ENCODE measurements at places on chromosomes 7 and 10.

DNA sequence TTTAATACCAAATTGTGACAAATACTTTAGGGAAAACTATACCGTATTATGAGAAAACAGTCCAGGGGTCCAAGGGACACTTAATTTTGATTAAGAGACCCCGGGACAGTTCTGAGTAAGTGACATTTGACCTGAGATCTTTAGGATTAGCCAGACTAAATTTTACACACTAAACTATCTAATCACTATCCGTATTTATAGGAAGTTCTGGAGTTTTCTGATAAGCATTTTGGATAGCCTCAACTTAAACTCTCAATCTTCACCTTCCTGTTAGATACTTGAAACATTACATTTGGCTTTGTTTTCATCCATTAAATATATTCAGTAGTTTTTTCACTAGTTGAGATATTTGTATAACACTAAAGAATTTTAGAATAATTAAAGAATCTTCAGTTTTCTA lies 5.4 kb downstream of the PIK3CG start:
- DNase-seq = no peak

DNA sequence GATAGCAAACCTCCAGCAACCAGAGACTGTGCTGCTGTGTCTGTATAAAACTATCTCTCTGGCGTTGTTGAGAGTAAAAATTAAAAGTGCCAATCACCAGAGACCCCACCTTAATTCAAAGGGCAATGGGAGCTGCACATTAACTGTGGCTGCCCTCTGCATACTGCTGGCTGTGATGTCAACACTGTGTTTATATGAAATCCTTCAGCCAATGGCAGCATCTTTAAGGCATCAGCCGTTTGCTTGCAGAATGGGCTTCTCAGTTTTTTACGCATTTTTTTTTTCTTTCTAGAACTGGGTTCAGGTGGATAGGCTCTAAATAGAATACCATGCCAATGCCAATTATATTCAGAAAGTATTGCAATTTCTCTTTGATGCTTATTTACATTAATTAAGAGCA lies 47.7 kb downstream of the CHN2 start:
- no peak for DNase-seq

DNA sequence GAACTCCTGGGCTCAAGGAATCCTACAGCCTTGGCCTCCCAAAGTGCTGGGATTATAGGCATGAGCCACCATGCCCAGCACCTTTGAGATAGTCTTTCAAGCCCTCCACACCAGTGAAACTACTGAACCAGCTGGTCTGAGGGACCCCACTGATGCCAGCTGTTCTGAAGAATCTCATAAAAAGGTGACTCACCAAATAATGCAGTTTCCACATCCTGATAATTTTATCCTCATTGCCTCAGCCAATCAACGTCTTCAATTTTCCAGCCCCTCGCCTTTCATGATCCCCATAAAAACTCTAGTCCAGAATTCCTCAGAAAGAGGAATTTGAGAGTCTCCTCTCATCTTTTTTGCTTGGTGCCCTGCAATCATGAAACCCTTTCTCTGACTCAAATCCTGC lies 1691.6 kb upstream of the LRRTM3 start:
- no peak for DNase-seq

GRCh38 chr10:67114945-67115344 lies 189.1 kb downstream of the LRRTM3 start:
- no peak for DNase-seq

DNA sequence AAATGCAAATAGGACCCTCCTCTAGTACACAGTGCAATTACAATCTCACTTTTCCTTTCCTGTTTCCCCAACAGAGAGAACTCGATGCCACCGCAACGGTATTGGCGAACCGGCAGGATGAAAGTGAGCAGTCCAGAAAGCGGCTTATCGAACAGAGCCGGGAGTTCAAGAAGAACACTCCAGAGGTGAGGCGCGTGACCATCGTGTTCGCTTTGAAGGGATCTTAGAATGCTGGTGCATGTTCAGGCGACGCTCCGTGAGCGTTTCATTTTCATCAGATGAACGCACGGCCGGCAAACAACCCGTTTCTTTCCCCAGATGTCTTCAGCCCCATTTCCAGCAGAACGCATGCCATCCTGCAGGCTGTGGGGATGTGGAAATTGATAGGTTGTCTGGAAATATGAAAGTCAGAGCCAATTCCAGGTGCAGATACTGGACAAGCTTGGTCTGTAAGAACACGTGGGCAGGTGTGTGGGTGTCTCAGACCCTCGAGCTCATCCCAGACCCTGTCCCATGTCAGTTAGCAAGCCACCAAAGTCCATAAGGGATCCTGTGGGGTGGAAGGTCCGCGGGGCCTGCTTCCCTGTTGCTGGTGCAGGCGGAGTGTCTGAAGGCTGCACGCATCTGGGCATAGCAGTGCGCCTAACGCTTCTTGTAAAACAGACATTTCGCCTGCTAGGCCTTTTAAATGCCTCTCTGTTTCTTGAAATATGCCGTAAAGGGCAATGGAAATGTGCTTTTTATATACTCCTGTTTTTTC lies 98.8 kb downstream of the CUX1 start:
- no peak for DNase-seq

DNA sequence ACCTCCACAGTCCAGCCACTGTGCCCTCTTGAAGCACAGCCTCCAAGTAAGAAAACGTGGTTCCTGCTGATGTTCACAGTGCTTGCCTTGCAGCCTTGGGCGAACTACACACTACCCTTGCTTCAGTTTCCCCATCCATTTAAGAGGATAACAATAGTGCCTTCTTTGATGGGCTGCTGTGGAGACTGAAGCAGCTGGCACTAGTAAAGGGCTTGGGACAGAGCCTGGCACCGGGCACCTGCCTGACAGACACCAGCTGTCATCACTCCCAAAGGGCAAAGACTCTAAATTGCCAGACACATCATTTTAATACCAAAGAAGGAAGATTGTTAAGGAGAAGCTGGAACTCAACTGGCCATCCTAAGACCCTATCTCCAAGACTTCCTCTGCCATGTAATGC lies 3.1 kb upstream of the C10orf90 start:
- DNase-seq = no peak

DNA sequence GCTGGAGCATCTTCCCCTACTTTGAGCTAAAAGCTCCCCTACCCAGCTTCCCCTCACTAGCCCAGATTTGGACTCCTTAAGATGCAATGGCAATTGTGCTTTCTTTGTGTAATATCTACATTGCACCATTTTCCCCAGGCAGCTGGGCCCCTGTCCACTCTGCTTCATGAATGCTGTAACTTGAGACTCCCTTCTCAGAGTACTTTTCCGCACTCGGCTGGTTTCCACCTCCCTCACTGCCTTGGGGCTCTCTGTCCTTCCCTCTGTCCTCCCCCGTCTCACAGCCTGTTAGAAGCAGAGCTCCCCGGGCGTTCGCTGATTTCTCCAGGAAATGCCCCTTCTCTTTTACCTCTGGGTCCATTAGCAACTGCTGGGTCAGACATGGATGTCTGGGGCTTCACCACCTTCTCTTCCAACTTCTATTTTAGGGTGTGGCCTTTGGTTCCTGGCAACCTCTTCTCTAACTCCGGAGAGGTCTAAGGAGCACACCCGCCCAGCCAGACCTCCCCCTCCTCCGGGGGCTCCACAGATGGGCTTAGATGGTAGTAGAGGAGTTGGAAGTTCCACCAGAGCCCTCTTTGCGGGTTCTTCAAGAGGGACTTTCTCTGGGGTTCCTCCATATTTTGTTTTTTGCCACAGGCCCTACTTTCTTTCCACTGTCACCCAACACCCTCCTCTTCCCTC lies 2.9 kb upstream of the TMEM72 start:
- DNase-seq = no peak

GRCh38 chr7:16980539-16980938 lies 98.8 kb upstream of the AGR3 start:
- DNase-seq = no peak

DNA sequence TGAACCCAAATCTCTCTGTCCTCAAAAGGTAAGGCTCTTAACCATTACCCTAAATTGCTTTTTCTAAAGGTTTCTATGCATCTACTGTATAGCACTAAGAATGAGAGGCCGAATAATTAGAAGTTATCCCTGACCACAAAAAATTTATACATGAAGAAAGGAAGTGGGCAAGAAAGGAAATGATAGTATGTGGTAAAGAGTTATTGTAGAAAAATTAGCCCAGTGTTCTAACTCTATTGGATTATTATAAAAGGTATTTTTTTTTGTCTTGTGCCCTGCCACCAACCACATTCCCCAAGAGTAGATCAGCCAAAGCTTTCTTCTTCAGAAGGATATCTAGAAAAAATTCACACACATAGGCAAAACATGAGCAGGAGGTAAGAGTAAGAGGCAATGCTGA lies 45.4 kb downstream of the DKK1 start:
- no peak for DNase-seq

DNA sequence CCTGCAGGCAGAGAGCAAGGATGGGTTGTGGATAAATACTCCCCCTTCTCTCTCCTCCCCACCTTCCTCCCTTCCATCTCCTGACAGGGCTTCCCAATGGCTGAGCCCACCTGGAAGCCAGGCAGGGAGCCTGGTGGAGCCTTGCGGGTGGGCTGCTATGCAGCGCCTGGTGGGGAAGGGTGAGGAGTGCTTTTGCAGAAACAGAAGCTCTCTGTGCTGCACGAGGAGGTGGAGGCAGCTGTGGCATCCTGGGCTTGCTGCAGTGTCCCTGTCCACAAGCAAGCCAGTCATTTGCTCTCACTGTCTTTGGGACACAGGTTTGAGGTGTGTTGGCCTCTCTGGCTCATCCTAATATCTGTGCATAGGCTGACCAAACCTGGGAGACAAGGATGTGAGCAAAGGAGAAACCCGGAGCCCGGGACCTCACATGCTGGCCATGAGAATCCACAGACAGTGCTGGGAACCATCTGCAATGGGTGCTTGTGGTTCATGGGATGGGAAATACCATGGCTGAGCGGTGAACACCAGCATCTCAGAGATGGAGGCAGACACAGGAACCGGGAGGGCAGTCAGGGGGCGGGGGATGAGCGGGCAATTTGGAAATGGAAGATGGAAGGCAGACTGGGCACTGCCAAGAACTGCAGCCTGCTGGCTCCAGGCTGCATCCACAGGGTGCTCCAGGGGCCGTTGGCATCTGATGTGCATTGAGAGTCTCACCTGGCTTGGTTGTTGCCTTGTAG lies 364.2 kb downstream of the GLRX3 start:
- DNase-seq = no peak

DNA sequence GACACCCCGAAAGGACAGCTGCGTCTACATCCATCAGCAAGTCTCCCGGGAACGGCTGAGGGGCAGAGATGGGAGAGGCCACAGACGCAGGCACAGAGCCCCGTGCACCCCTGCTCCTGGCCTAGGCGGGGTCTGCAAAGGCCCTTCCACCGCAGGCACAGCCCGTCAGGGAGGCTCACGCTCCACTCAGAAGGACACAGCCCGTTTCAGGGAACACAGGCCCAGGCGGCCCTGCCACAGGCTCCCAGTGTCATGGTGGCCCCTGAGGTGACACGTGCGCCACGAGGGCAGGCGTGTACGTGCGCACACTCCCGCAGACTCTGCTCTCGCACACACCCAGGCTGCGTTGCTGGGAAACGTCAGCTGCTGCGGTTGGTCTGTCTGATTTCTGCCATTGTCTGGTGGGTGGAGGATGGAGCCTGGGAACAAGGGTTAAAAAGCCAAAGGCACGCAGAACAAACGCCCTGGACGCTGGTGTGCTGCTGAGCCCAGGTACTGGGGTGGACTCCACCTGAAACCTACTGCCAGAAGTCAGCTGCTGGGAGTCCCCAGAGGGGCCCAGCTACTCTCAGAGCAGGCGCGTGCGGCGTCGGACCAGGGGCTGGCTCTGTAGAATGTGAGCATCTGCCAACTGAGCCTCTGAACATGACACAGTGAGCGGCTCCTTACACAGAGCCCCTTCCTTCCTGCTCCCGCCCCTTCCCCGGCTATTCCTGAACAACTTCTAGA lies 13.1 kb downstream of the GPER1 start:
- no peak for DNase-seq

GRCh38 chr7:139403601-139404000 lies 43.9 kb downstream of the LUC7L2 start:
- no peak for DNase-seq

GRCh38 chr7:2438775-2439174 lies 35.4 kb downstream of the CHST12 start:
- DNase-seq = no peak

- no peak for DNase-seq
Measured at GRCh38 chr10:132155723-132156381, 30.9 kb upstream of the DPYSL4 start.

DNA sequence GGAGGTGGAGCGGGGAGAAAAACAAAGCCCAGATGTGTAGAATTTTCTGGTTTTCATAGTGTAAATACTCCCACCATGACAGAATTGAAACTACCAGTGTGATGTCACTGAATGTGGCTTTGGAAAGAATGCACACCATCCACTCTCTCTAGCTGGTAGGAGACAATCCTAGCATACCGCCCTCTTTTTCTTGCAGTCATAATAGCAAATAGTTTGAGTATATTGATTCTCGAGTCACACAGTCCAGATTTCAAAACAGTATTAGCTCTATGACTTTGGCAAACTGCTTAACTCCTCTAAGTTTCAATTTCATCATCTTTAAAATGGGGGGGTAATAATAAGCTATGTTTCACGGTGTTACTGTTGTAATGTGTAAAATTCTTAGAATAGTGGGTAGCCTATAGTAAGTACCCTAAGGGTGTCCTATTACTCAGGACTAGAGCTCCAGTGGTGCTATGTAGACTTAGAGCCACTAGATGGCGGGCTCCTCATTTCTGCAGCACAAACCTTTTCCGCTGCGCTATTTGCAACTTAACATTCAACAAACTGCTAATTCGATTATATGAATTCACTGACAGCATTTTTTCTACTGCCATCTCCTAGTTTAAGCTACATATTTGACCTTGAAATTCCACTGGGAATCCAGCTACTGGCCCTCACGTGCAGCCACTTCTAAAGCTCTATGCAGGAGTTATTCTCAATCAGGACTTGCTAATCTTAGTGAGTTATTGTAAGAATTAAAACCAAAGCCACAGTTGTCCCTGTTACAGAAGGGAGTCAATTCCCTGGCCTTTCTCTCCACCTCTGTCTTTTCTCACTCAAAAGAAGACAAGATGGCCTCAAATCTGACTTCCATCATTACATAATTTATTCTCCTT lies 18.7 kb downstream of the TAS2R40 start:
- peak; percentile 71 for DNase-seq

DNA sequence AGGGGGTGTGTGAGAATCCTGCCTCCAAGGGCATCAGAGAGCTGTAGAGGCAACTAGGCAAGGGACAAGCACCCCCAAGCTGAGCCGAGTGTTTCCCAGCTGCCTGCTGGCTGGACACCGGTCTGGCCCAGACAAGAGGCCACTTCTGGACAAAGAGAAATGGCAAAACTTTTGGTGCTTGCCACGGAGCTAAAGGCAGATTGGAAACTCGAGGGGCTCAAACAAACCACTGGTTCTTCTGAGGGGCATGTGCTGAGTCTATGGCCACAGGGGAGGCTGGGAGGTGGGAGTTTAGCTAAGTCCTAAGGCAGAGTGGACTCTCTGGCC lies 66.5 kb upstream of the INPP5A start:
- no peak for DNase-seq

DNA sequence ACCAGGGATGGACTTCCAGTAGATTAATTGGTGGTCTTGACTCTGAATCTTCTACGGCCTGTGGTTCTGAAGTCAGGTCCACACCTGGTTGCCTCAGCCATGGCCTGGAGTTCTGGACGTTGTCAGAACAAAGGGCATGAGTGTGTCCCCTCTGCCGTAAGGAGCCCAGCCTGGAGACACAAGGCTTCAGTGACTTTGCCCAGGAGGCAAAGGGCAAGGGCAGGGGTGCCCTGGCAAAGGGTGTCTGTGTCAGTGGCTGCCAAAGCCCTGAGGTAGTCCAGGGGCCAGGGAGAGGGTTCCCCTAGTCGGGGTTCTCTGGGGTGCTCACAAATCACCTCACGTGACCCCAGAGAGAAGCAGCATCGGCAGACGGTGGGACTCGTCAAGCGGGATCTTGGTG lies 273.2 kb upstream of the ZNF32 start:
- DNase-seq = no peak

- DNase-seq = no peak
Measured at GRCh38 chr7:144503215-144503614, 99.7 kb upstream of the NOBOX start.
